ENCODE measurements at places on chromosomes 6 and 20. TPM values are rescaled to one million over a fixed set of nuclear protein-coding genes. Genes with fewer than 3 reads are reported as not detected.

Gene LAMA5
- total RNA-seq = 185 TPM

Gene CTAGE9
- not detected for total RNA-seq

Gene DNPH1
- 94.2 TPM for total RNA-seq

Gene CLPSL2
- not detected for total RNA-seq

DNA sequence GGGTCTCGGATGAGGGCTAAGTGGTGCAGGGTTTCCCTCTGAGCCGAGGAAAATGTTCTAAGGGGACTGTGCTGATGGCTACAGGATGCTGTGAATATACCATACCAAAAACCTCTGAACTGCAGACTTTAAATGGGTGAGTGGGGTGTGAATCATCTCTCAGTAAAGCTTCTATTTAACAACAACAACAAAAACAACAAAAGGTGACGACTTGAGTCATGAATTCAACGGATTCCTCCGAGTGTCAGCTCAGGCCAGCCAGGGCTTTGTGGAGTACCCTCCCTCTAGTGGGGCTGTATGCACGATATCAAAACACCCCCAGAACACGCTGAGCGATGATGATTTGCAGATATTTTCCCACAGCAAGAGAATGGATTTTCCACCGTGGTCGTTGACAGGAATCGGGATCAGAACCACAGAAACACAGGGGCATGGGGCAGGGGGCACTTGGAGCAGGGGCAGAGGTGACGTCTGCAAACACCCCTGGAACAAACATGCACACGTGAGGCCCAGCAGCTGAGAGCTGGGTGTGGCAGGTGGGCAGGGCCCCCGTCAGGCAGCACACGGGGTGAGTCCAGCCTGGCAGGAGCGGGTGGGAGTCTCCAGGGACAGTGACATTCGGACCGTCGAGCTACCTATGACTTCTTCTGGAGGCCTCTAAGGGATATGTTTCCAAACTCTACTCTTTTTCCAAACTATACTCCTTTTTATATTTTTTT lies 38.6 kb downstream of the SLC2A4RG start:
- no peak overlapping the region for H3K4me3 ChIP-seq
- no peaks in the 10 kb centered on the region for H3K4me1 ChIP-seq
- DNase-seq = no peak
- no peak overlapping the region for H3K27ac ChIP-seq
- no peaks in the 10 kb centered on the region for H3K27me3 ChIP-seq
- H3K36me3 ChIP-seq = no peaks in the 10 kb centered on the region

DNA sequence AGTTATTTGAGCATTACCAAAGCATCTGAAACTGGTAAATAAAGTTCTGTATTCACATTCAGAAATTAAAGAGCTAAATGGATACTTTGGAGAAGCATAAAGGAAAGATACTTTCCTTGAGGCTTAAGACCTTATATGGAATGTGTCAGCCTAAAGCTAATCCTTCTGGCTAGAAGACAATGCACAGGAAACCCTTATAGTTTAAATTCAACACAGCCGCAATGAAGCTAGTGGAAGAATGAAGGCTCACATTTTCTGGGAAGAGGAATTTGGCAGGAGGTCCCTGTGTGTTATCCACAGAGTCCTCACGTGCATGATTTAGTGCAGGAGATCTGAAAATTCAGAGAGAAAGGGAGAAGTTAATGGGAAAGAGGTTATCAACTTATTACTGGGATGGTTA lies 21.5 kb upstream of the CHD6 start:
- H3K36me3 ChIP-seq = no peaks in the 10 kb centered on the region
- peaks cover 5% of the 10 kb centered on the region for H3K4me1 ChIP-seq
- no peak overlapping the region for H3K4me3 ChIP-seq
- no peak for DNase-seq
- H3K27me3 ChIP-seq = no peaks in the 10 kb centered on the region

- no peaks in the 10 kb centered on the region for H3K36me3 ChIP-seq
- H3K27me3 ChIP-seq = no peaks in the 10 kb centered on the region
- peak; percentile 29 for DNase-seq
- peak overlapping the region; percentile 73 for H3K4me3 ChIP-seq
- peak overlapping the region; percentile 91 for H3K27ac ChIP-seq
- H3K4me1 ChIP-seq = peaks cover 3% of the 10 kb centered on the region
Observed at GRCh38 chr6:53347250-53347920, 1.4 kb downstream of the ELOVL5 start.

DNA sequence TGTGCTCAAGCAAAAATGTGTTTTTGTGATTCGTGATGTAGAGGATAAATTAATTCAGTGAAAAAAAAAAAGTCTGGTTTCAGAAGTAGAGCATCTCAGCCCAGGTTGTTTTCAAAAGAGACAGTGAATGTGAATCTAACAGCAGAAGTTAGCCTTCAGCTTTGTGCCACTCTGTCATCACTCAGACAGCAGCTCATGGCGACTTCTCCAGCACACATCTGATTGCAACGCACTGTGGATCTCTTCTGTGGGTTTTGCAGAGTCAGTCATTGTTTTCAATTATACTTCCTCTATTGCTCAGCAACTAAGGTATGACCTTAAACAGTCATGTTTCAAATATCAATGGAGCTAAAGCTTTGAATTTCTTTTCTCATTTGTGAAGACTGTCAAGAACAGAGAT lies 335.5 kb upstream of the POU3F2 start:
- no peak overlapping the region for H3K4me3 ChIP-seq
- no peak overlapping the region for H3K27ac ChIP-seq
- no peaks in the 10 kb centered on the region for H3K4me1 ChIP-seq
- no peaks in the 10 kb centered on the region for H3K27me3 ChIP-seq

DNA sequence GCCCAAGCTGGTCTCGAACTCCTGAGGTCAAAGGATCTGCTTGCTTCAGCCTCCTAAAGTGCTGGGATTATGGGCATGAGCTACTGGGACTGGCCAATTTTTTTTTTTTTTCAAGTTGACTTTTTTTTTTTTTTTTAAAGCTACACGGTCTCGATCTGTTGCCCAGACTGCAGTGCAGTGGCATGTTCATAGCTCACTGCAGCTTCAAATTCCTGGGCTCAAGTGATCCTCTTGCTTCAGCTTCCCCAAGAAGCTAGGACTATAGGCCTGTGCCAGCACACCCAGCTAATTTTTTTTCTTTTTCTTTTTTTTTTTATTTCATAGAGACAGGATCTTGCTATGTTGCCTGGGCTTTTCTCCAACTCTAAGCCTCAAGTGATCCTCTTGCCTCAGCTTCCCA lies 59.5 kb downstream of the NCOA3 start:
- H3K4me1 ChIP-seq = peaks cover 18% of the 10 kb centered on the region
- no peaks in the 10 kb centered on the region for H3K36me3 ChIP-seq
- H3K27ac ChIP-seq = no peak overlapping the region
- H3K27me3 ChIP-seq = no peaks in the 10 kb centered on the region
- H3K4me3 ChIP-seq = no peak overlapping the region
- no peak for DNase-seq

DNA sequence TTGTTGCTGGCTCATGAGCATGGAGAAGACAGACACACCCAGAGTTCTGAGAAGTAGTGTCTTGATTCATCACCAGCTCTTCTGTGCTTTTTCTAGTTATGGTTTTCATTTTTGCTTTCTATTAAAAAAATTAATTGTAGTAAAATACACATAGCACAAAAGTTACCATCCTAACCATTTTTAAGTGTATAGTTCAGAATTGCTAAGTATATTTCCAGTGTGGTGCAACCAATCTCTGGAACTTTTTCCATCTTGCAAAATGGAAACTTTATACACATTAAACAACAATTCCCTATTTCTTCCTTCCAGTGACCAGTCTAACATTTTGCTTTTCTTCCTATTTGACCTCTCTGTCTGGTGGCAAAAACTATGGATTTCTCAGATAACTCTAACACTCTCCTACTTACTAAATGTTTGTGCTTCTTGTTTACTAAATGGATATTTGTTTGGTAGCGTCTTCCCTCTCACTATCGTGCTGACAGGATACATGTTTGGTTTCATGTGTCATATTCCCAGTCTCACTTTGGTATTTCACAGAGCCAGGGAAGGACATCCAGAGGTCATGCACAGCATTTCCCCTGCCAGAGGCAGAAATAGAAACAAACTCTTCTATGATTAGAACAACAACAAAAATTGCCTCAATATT lies 40.6 kb downstream of the TXLNB start:
- H3K4me3 ChIP-seq = no peak overlapping the region
- no peaks in the 10 kb centered on the region for H3K36me3 ChIP-seq
- no peaks in the 10 kb centered on the region for H3K27me3 ChIP-seq
- no peaks in the 10 kb centered on the region for H3K4me1 ChIP-seq

DNA sequence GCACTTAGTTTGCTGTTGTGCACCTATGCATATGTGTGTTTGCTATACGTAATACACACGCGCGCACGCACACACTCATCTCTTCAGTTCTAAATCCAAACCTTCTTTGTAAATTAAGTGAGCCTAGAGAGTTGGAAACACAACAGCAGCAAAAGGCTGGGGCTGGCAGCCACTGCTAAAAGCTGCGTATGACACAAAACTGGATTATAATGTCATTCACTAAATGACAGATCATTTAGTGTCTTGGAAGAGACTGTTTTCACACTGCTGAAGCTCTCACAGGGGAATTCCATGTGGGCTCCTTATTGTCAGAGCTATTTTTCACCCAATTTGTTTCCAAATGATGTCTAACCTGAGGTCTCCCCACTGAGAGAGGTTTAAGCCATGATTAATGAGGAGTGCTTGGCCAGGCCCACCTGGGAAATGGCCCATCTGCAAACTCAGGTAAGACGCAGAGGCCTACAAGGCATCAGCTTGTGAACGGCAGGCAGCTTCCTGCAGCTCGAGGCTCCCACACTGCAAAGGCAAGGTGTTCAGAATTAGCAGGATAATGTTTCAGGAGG lies 94.2 kb downstream of the OLIG3 start:
- no peak overlapping the region for H3K4me3 ChIP-seq
- peaks cover 9% of the 10 kb centered on the region for H3K4me1 ChIP-seq
- no peaks in the 10 kb centered on the region for H3K27me3 ChIP-seq
- DNase-seq = no peak
- H3K36me3 ChIP-seq = no peaks in the 10 kb centered on the region
- no peak overlapping the region for H3K27ac ChIP-seq

- H3K4me3 ChIP-seq = no peak overlapping the region
- no peak for DNase-seq
- H3K4me1 ChIP-seq = no peaks in the 10 kb centered on the region
- no peaks in the 10 kb centered on the region for H3K27me3 ChIP-seq
Observed at GRCh38 chr6:107618672-107619071, 128.8 kb downstream of the SOBP start.

DNA sequence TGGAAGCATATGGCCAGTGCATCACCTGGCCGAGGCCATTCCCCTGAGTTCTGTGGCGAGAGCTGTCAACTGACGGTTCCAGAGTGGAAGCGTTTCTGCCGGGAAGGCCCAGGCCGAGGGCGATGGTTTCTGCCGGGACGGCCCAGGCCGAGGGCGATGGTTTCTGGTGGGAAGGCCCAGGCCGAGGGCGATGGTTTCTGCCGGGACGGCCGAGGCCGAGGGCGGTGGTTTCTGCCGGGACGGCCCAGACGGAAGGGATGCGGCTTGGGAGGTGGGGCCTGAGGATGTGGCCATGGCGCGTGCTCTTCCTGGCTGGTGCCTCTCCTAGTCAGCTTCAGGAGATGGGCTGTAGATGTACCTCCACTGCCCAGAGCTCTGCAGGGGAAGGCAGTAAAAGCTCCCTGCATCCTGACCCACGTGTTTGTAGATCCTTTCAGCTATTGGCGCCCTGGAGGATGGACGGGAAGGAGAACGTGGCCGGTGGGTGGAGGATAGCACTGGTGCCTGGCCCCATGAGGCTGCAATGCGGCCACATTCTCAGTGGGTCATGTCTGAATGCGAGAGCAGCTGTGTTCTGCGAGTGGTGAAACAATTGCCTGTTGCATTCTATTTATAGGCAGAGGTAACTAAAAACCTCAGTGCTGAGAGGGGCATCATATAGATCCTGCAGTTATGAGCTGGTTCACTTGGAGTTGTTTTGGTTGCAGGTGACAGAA lies 12.8 kb downstream of the TPD52L2 start:
- peaks cover 5% of the 10 kb centered on the region for H3K36me3 ChIP-seq
- H3K27ac ChIP-seq = no peak overlapping the region
- H3K27me3 ChIP-seq = no peaks in the 10 kb centered on the region
- no peaks in the 10 kb centered on the region for H3K4me1 ChIP-seq

DNA sequence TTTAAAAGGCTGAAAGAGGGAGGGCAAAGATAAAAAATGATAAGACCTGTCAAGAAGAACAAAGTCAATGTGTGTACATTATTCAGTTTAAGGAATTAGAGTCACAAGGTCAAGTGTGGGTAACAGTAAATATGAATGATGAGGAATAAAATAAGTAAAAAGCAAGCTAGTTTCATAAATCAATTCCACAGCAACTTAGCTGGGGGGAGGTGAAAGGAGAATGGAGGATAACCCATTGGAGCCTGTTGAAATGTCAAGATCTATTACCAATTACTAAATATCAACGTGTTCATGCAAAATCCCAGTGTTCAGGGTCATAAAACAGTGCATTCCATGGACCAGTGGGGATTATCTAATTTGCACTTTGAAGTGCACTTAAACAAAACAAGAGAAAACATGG lies 242.9 kb downstream of the TBX18 start:
- no peak overlapping the region for H3K4me3 ChIP-seq
- no peaks in the 10 kb centered on the region for H3K4me1 ChIP-seq
- no peak overlapping the region for H3K27ac ChIP-seq
- no peaks in the 10 kb centered on the region for H3K27me3 ChIP-seq

GRCh38 chr20:1337441-1337840 lies 8.5 kb upstream of the SDCBP2 start:
- no peak overlapping the region for H3K27ac ChIP-seq
- no peaks in the 10 kb centered on the region for H3K27me3 ChIP-seq
- DNase-seq = no peak
- H3K36me3 ChIP-seq = no peaks in the 10 kb centered on the region
- no peak overlapping the region for H3K4me3 ChIP-seq

DNA sequence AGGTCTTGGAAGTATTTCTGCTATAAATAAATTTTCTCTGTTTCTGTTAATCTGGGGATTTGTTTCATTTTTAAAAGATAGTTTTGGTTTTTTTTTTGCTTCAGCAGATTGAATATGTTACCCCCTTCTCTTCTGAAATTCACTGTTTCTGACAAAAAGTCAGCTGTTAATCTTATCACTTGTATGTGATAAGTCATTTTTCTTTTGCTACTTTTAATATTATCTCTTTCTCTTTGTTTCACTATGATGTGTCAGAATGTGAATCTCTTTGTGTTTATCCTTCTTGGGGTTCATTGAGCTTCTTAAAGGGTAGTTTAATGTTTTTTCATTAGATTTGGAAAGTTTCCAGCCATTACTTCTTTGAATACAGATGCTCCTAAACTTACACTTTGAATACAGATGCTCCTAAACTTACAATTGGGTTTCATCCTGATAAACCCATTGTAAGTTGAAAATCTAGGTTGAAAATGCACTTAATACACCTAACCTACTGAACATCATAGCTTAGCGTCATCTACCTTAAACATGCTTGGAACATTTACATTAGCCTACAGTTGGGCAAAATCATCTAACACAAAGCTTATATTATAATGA lies 154.2 kb upstream of the COL21A1 start:
- peaks cover 17% of the 10 kb centered on the region for H3K4me1 ChIP-seq
- H3K4me3 ChIP-seq = no peak overlapping the region
- no peaks in the 10 kb centered on the region for H3K27me3 ChIP-seq
- H3K36me3 ChIP-seq = no peaks in the 10 kb centered on the region
- no peak for DNase-seq
- no peak overlapping the region for H3K27ac ChIP-seq

All from body of pancreas (tissue), 4 donors.